ENCODE measurements at places on chromosomes 5 and 9.

GRCh38 chr5:8831251-8831650 is 714.6 kb downstream of the SEMA5A start:
- DNase-seq = no peak

DNA sequence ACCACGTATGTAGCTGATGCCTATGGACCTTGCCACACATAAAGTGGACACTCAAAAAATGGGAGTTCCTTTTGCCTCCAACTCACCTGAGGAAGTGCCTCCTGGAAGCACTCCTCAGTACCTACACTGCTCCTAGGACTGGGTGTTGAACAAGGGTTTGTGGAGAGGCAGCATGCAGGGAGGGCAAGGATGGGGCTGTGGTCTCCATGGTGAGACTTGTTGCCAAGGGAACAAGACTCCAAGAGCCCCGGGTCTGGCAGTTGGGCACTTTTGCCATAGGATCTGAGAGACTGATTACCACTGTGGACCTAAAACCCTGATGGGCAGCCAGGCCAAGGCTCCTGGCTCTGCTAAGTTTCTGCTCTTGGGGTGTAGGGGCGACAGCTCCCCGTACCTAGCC is 6.9 kb upstream of the NR5A1 start:
- no peak for DNase-seq

DNA sequence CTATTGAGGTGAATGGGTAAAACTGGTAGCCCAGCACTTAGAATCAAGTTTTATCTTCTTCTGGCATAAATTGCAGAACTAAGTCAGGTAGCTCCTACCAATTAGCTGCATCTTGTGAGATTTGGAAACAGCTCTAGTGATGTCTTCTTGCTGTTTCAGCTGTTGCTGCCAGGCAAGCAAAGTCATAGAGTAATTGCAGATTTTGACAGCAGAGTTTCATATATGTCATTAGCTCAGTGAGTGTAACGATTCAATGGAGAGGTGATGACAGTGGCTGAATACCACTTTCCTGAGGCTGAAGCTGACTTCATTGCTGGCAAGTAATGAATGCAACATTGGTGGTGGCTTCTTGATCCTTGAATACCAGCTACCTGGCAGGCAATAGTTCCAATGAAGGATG is 1109.7 kb upstream of the CDH18 start:
- no peak for DNase-seq

DNA sequence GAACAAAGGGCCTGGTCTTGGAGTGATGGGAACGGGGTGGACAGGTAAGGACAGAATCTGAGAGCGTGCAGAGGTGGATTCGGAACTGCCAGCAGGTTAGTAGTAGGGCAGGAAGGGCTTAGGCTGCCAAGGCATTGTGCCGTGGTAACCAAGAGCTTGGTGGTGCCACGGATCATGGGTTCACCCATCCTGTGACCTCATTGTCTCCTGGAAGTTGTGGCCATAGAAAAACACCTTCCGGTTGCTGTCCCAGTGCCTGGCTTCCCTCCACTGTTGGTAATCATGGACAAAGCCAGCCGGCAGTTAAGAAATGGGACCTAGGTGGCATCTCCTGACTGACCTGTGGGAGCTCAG is 42.5 kb upstream of the CFAP157 start:
- DNase-seq = no peak

- DNase-seq = no peak
Observed at GRCh38 chr9:16000811-16001210, 448.0 kb downstream of the CCDC171 start.

DNA sequence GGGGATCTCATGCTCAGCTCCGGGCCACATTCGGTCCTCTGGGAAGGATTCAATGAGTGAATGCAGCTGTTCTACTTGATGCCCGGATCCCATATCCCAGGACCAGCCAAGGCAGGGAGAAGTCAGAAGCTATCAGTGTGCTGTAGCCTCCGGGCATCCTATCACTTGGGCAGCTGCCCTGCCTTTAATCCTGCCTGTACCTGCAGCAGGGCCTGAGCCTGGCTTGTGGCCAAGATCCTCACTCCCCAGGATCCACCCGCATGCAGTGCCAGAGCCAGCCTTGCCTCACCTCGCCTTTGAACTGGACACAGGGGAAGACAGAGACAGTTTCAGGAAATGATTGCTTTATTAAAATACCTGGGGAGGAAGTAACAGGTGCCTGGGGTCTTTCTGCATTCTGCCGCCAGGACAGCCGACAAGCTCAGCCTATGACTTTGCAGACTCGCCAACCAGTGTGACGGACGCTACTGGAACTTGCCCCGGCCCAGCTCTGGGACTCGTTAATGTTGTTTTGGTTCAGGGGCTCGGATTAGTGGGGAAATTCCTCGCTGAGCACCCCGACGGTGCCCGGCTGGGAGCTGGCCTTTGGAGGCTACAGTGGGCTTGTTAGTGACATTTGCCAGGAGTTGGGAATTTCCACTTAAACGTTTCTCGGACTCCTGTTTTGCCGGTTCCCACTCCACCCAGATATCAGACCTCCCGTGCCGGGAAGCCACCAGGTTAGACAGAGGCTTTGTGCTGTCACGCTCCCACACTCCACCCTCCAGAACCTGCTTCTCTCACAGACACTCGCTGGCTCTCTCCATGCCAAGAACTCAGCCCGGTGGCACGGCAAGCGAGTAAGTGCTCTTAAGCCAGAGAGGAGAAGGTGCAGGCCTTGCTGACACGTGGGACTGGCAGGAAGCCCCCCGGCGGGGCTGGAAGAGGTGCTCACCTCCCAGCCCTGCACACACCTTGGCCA is 721 bp downstream of the PTGES start:
- DNase-seq = no peak

- no peak for DNase-seq
Observed at GRCh38 chr5:149452665-149453617, 73.8 kb upstream of the IL17B start.

DNA sequence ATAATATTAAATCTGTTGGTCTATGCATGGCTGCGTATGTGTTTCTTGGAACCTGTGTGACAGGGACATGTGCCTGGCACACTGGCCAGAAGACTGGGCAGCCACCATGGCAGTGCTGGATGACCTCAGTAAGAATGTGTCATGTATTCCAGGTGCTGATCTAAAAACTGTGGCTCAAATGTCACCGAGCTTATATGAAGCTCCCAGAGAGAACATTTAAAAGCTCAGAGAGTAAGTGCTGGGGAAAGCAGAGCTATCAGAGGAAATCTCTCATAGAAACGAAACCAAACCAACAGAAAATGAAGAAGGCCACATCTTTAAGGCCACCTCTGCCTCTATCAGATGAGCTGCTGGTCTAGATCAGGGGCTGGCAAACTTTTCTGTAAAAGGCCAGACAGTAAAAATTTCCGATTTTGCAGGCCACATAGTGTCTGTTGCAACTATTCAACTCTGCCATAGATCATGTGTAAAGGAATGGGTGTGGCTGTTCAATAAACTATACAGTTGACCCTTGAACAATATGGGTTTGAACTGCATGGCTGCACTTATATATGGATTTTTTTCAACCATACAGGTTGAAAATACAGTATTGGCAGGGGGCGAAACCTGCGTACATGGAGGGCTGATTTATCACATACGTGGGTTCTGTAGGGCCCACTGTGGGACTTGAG is 31.8 kb downstream of the TSTD2 start:
- no peak for DNase-seq

DNA sequence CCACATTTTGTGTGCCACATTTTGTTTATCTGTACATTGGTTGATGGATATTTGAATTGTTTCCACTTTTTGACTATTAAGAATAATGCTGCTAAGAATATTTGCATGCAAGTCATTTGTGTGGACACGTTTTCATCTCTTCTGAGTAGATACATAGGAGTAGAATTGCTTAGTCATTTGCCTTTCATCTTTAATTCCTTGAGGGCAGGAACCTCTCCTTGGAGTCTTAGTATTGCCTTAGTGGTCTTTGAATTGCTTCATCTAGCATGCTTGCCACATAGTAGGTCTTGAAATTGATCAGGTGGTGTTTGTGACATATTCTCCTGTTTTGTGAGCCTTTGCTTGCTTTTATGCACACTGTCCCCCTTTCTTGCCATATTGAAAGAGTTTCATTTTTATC is 128.5 kb downstream of the NR3C1 start:
- DNase-seq = no peak

GRCh38 chr9:129113645-129114304 is 2.6 kb downstream of the PTPA start:
- no peak for DNase-seq

GRCh38 chr5:167778228-167778627 is 513.2 kb upstream of the WWC1 start:
- no peak for DNase-seq

DNA sequence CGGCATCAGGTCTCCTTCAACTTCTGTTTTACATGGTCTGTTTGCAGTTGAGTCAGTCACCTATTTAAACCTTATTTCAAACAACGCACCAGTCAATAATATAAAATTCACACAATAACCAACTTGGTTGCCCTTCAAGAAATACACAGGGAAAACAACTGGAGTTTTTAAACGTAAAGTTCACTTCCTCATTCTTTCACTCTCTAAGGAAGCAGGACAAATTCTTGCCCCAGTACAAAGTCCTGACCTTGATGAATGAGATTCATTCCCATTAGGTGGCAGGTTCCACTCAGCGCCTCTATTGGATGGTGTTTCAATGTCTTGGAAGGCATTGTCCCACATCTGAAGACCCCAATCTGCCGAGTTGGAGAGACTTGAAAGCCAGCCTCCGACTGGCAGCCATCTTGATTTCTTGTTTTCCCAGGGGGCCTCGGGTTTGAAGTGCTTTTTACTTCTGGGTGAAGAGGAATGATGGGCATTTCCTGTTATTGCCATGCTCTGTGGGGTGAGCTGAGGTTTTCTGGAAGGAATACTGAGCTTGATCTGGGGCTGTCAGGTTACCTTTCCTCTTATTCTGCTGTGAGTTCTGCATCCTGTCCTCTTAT is 105.0 kb downstream of the ACER2 start:
- DNase-seq = no peak

DNA sequence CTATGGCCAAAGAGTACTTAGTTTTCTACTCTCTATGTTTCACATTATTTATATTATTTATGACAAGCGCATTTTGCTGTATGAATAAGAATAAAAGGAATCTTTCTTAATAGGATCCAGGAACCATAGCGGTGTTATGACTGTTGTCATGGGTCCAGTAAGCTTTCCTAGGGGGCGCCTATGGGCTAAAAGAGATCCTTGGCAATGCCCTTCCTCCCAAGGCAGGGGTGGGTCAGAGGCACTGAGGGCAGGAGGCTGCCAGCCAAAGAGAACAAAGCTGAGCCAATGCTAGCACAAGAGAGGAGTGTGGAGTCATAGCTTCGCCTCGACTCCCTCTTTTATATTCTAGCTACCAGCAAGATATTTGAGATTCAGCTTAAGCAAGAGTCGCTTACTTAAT is 98.4 kb upstream of the GNAQ start:
- DNase-seq = no peak

GRCh38 chr5:39494107-39494510 is 69.3 kb upstream of the DAB2 start:
- no peak for DNase-seq

DNA sequence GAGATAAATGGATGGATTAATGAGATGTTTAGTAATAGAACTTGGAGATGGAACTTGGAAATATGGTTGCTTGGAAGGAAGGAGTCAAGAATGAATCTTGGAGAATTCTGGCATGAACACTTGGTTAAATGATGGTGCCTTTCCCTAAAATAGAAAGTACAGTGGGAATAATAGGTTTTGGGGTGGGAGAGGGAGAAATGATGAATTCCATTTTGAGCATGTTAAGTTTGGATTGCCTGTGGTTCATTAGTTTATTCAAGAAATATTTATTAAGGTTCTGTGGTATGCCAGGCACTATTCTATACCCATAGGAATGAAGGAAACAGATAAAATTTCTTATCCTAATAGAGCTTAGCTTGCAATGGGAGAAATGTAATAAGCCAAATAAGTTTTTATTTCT is 58.4 kb downstream of the PBX3 start:
- DNase-seq = no peak

DNA sequence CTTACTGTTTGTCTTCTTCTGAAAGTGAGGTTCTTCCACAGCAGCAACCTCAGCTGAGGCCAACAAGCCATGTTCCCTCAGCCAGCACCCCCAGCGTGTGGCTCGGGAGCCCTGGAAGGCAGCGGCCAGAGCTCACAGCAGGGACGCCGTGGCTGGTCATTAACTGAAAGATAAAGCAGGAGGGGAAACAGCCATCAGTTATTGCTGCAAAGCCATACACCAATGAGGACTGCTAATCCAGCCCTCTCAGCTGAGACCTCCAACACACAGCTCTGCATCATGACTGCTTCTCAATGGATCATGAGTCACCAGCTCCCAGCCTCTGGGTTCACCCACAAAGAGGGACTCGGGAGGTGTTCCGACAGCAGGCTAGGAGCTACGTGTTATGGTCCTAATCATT is 24.3 kb downstream of the ABCA1 start:
- no peak for DNase-seq

- no peak for DNase-seq
Observed at GRCh38 chr9:994005-994404, 17.6 kb downstream of the DMRT3 start.

GRCh38 chr9:35741740-35742139 is 7.3 kb downstream of the GBA2 start:
- DNase-seq = no peak

GRCh38 chr5:134567641-134568336 is 42.3 kb downstream of the JADE2 start:
- no peak for DNase-seq

DNA sequence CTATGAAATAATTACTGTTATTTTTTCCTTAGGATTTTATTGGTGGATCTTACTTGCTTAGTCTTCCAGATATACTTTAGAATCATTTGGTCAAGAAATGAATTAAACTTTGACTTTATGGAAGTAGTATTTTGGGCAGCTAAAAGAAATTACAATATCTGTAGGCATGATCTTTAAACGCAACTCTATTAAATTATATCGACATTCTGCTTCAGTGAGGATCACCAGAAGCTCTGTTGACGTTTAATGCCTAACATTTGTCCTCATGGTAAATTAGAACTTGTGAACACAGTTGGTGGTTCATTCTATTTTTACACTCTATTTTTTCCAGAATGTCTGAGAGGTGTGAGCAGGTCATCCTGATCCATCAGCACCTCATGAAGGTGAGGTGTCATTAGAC is 211.6 kb downstream of the TMEM167A start:
- no peak for DNase-seq

DNA sequence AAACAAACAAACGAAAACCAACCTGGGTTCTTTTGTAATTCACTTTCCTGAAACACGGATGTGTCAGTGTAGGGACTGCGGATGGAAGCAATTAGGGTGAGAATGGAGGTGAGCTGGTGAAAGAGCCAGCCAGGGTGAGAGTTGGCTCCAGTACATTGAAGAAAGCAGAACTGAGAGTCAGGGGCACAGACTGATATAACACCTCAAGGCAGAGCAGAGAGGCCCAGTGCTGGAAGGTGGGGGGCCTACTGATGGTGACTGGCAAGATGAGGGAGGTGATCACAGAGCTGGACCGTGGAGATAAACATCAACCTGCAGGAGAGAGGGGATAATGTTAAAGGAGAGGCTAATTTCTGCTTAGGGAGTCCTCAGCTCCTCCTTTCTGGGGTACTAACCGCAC is 221.1 kb downstream of the MAN2A1 start:
- no peak for DNase-seq

GRCh38 chr5:26034813-26035212 is 1003.6 kb downstream of the CDH9 start:
- DNase-seq = no peak

GRCh38 chr9:120358877-120359276 is 221.1 kb downstream of the CDK5RAP2 start:
- DNase-seq = no peak
